ENCODE measurements at places on chromosomes 5 and 9.
A peak's percentile ranks its signal among the peaks of the same experiment; 100 is the strongest.

DNA sequence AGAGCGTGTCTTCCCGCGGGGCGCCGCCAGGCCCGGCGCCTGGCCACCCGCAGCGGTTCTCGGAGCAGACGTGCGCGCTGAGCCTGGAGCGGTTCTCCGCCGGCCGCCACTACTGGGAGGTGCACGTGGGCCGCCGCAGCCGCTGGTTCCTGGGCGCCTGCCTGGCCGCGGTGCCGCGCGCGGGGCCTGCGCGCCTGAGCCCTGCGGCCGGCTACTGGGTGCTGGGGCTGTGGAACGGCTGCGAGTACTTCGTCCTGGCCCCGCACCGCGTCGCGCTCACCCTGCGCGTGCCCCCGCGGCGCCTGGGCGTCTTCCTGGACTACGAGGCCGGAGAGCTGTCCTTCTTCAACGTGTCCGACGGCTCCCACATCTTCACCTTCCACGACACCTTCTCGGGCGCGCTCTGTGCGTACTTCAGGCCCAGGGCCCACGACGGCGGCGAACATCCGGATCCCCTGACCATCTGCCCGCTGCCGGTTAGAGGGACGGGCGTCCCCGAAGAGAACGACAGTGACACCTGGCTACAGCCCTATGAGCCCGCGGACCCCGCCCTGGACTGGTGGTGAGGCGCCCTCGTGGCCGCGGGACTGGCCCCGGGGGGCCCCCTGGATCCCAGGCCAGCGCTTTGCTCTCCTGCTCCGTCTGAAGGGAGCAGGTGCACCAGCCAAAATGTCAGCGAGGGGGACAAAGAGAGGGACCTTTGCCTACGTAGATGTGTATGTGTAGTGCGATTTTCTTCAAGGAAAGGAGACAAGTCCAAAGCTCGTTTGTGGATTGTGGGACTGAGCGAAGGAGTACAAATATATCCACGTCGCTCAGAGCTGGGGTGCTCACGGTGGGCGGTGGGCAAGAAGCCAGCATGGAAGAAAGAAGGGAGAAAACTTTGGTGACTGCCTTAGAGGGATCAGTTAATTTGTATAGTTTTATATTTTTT, 19.5 kb downstream of the BTNL9 start:
- DNase-seq: no peak

DNA sequence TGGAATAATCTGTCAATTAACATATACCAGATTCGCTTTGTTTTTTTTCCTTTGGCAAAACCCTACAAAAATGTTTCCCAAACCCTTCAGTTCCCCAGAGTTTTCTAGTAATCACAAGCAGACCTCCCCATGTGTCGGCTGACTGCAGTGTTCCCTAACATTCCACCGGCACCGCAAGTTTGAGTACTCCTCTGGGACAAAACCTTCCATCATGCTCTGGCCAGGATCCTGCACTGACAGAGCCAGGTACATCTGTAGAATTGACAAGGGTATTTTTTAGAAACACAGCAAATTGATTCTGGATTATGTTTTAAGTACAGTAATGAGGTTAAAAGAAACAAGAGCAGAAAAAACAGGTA, 174.7 kb downstream of the GAS1 start:
- no peak for DNase-seq

DNA sequence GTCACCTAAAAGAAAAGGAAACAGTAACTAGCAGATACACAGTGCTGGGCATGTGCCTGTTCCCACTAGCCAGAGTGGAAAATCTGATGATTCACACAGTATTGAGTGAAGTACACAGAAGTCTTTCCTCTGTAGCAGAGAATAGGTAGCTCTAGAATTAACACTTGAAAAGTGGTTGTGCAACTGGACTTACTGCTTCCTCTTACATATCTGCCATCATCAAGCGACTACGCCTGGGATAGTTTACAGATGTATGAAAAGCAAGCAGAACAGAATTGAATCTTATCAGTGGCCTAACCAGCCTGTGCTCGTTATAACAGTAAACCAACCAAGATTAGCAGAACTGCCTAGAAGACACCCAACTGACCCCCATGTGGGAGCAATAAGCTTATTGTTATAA, 130.6 kb downstream of the DTWD2 start:
- no peak for DNase-seq

GRCh38 chr5:76404223-76405211, 1.4 kb downstream of the IQGAP2 start:
- DNase-seq: peak; percentile 54

DNA sequence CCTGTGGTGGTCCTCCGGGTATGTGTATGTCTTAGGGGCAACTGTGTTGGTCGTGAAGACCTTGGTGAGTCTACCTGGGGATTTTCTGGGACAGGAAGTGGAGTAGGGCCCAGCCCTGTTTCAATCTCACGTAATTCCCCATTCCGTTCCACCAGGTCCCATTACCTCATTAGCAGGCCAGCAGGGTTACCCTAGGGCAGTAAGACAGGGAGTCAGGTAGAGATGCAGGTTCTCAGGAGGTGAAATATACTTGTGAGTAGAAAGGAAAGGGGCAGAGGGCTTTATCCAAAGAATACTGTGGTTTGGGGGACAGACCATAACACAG, 56.5 kb downstream of the MACROH2A1 start:
- DNase-seq: no peak

DNA sequence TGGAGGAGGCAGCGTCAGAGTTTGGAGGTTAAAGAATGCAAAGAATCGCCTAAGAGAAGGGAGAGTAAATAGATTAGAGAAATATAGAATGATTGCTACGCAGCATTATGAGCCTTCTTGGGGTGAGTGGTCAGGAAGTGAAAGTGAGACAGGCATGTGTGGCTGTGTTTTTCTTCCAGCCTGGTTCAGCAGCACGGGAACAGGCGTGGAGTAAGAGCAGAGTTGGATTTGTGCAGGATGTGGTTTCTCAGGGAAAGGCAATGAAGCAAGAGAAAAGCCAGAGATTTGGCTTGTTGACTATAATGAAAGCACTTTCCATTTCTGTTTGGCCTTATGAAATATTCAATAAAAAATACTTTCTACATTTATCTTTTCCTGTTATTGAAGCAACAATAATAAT, 34.3 kb upstream of the FRMD3 start:
- no peak for DNase-seq

DNA sequence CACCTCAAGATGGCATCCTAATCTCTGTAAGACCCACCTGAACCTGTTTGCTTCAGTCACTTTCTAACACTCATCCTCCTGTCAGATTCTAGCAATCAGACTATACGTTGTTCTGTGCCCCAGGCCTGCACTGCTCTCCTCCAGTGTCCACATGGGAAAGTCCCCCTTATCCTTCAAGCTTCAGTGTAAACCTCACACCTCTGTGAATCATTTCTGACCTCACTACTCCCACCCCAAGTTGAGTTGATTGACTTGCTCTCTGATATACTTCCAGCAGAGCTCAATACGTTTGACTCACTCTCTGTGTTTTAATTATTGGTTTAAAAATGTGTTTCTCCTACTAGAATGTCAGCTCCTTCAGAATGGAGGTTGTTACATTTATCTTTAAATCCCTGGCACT, 240.2 kb downstream of the FBXL17 start:
- DNase-seq: no peak

DNA sequence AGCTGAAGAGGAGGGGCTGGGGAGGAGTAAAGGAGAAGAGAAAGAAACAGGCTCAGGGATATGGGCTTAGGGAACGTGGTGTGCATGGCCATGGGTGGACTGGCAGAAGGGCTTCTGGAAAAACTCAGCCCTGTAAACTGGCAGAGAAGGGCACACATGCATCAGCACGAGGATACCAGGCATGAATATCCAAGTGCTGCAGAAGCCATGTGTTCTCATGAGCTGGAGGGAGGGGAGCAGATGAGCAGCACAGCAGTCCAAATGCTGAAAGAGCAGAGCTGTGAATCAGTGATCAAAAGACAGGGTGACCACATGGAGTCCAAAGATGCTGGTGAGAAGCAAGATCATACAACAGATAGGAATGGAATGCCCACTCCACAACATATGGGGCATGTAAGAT, 72.3 kb downstream of the SEMA5A start:
- DNase-seq: no peak

- DNase-seq: no peak
These were observed 154.3 kb downstream of the PALM2AKAP2 start for GRCh38 chr9:109934136-109934856.

DNA sequence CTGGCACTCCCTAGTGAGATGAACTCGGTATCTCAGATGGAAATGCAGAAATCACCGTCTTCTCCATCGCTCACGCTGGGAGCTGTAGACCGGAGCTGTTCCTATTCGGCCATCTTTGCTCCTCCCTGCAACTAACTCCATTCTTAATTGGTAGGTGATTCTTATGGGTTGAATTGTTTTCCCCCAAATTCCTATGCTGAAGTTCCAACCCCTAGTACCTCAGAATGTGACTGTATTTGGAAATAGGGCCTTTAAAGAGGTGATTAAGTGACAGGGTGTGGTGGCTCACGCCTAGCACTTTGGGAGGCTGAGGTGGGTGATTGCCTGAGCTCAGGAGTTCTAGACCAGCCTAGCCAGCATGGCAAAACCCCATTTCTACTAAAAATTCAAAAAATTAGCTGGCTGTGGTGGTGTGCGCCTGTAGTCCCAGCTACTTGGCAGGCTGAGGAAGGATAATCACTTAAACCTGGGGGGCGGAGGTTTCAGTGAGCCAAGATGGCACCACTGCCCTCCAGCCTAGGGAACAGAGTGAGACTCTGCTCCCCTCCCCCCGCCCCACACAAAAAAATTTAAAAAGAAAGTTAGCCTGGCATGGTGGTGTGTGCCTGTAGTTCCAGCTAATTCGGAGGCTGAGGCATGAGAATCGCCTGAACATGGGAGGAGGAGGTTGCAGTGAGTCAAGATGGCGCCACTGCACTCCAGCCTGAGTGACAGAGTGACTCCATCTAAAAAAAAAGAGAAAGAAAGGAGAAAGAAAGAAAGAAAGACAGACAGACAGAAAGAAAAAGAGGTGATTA, 25.2 kb upstream of the FOCAD start:
- no peak for DNase-seq

DNA sequence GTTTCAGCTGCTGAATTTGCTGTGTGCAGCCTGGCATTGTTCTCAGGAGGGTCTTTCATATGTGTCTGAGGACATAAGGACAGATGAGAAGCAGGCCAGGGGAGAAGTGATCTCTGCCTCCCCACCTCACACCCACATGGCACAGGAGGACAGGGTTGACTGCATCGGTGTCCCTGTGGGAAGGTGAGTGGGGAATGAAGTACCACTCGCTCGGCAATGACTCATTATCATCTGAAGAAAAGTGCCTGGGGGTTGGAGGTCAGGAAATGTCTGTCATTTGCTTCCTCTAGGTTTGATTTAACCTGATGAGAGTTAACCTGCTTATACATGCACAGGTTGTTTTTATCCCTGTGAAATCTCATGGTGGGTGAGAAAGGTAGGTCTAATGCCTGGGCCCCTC, 195.0 kb downstream of the GADD45G start:
- DNase-seq: no peak

- no peak for DNase-seq
These were observed 37.6 kb upstream of the ORM1 start for GRCh38 chr9:114285166-114285867.

GRCh38 chr5:136242136-136242535, 49.2 kb upstream of the SMIM32 start:
- DNase-seq: no peak

- DNase-seq: no peak
These were observed 100.9 kb upstream of the TBC1D2 start for GRCh38 chr9:98356326-98356725.

GRCh38 chr5:159854916-159855315, 61.4 kb upstream of the ADRA1B start:
- no peak for DNase-seq

GRCh38 chr5:171426266-171426665, 6.8 kb downstream of the FGF18 start:
- no peak for DNase-seq

DNA sequence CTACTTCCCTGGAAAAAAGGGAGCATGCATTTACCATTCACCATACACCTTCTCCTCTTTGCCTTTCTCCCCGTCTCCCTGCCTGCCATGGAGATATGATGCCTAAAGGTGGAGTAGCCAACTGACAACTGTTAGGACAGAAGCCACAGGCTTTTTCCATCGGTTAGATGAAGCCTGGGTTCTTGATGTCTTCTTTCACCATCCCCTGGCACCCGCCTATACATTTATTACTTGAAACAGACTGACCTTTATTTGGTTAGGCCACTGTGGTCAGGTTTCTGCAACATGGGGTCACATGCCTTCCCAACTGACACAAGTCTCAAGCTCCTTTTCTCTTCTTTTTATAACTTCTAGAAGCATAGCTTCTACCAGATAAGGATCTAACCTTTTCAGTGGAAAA, 7.1 kb downstream of the LCP2 start:
- no peak for DNase-seq

DNA sequence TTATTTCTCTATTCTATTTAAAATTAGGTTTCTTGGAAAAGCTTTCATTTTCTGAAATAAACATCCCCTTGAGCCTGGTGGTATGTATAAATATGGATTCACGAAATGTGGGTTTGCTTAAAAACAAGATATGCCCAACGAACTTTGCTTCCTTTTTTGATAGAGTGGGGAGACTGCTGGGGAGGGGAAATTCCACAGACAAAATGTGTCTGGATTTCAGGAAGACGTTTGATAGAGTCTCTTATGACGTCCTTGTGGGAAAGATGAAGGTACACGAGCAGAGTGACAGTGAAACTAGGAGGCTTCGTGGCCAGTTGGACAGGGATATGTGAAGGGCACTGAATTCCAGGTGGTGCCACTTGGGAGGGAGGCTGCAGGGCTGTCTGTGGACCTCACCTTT, 84.5 kb upstream of the RPS23 start:
- no peak for DNase-seq

DNA sequence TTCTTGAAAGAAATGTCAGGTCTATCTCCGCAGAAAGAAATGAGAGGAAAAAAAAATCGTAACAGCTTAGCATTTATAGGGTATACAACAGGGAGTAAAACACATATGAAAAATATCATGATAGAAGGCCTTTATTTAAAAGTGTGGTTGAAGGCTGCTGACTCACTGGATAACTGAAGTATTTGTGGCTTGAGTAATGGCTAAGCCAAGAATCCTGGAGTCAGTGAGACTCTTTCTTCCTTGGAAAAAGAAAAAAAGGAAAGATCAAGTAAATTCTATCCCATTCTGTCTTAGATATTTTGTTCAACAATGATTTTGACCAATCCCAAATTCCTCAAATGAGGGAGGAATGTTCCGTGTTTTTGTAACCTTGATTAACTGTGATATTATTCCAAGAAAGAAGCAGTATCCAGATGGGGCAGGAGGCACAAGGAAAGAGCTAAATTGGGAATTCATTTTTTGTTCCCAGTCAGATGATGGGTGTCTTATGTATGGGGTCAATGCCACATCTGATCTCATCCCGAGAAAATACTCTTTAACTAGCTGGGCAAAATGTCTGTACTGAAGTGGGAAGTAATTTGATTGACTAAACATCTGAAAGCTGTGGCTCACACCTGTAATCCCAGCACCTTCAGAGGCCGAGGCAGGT, 64.3 kb upstream of the MYO10 start:
- DNase-seq: no peak

- no peak for DNase-seq
These were observed 187.8 kb downstream of the FANCC start for GRCh38 chr9:95129476-95130291.

DNA sequence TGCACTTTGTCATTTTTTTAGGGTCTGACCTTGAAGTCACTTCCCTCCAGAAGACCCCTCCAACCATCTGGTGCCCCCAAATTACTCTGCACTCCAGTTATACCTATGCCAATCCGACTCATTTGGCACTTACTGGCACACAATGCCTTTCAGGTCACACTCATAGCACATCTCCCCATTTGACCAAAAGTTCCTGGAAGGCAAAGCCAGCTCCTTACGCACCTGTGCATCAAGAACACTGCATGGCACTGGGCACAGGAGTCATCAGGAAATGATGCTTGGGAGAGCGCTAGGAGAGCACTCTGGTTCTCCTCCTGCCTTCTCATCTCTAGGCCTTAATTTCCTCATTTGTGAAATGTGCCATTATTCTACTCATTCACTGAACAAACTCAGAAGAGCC, 2.9 kb downstream of the TNIP1 start:
- no peak for DNase-seq
